Lung microvascular endothelial cell (primary cell): ENCODE measurements at places on chromosomes 16 and 17.
A peak's percentile ranks its signal among the peaks of the same experiment; 100 is the strongest.

DNA sequence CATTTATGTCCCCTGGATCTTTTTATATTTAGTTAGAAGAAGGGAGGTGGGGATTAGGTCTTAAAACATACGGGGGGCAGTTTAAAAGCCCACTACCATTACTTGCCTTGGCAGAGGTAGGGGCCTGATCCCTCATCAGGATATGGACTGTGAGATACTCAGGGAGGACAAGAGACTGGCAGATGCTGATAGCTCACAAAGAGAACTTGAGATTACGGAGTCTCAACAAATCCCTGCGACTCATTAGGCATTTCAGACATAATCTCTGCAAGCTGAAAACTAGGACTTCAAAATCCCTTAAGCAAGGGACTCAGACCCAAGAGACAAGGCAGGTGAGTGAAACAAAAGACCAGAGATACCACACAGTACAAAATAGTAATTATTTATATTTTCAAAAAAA, 23.2 kb downstream of the NXPH3 start:
- DNase-seq = no peak

GRCh38 chr16:68719993-68720489, 17.1 kb upstream of the CDH1 start:
- no peak for DNase-seq

- no peak for DNase-seq
Measured at GRCh38 chr17:73069841-73070240, 22.6 kb downstream of the SLC39A11 start.

- peak; percentile 28 for DNase-seq
Measured at GRCh38 chr16:16045296-16045695, 95.9 kb downstream of the ABCC1 start.

GRCh38 chr16:70698901-70699300, 13.0 kb upstream of the MTSS2 start:
- no peak for DNase-seq

- DNase-seq = peak; percentile 88
Measured at GRCh38 chr17:82205720-82206508, 6.7 kb downstream of the CCDC57 start.

GRCh38 chr17:78163881-78164747, 4.3 kb upstream of the SYNGR2 start:
- DNase-seq = no peak

DNA sequence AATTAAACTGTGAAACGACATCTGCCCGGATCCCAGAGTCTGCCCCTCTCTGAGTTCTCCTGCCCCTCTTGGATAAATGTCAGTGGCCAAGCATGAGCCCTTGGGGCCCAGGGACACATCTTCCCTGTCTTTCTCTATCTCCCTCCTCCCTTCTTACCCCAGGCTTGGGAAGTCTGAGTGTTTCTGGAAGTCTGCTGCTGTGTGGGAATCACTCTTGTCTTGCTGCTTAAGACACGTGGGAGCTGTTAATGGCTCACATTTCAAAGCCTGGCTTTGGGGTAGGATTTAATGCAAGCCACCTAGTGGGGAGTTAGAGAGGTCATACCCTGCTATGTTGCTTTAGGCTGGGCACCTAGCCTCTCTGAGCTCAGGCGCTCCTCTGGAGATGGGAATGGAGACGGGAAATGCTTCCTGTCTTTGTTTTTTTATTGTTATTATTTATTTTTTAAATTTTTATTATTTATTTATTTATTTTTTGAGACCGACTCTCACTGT, 218.5 kb upstream of the CIBAR2 start:
- DNase-seq = peak; percentile 16

DNA sequence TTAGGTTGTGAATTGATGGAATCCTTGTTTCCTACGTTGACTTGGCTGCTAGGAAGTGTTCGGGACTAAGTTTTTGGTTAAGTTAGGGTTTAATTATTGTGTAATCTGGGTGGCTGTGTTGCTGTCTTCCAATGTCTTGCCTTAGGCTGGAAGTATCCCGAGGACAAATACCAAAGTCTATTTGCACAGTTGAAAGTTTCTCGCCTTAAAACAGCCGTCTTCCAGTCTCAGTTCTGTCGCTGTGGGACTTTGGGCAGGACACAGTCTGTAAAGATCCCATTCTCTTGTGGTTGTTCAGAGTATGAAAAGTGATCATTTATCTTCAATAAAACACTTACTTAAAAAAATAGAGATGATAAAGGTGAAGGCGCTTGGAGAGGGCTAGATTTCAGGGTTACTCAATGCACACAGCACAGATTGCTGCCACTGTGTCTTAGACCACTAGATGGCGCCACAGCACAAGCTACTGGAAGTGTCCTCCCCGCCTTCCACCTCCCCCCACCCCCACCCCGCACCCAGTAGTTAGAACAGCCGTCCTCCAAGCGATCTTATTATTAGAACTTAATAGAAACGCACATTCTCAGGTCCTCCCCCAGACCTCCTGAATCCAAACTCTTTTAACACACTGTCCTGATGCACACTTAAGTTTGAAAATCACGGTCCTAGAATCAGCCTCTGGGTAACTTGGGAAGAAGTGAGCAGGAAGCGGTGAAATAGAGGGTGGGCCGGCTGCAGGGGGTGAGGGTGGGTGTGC, 45.8 kb downstream of the AKAP1 start:
- DNase-seq = peak; percentile 80

- peak; percentile 45 for DNase-seq
Measured at GRCh38 chr17:31533546-31534155, 142.2 kb downstream of the RAB11FIP4 start.

- no peak for DNase-seq
Measured at GRCh38 chr16:386641-387156, 4.9 kb upstream of the PGAP6 start.

- DNase-seq = no peak
Measured at GRCh38 chr17:80456465-80457235, 19.8 kb downstream of the NPTX1 start.

DNA sequence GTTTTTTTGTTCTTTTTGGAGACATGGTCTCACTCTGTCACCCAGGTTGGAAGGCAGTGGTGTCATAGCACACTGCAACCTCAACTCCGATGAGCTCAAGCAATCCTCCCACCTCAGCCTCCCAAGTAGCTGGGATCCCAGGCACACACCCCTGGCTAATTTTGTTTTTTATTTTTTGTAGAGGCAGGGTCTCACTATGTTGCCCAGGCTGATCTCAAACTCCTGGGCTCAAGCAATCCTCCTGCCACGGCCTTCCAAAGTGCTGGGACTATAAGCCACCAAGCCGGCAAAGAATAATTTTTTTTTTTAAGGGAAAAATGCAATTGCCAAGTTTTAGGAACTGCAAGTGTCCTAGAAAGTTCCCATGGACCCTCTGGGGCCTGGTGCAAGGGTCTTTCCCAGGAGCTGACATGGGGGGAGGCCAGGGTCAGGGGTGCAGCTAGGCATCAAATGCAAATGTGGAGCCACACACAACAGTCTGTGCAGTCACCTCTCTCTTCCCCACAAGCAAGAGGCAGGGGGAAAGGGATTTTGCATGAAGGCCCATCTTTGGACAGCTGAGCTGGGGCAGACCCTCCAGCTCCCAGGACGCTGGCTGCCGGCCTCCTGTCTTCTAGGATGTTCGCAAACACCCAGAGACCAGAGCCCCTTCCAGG, 20.1 kb upstream of the BCAR1 start:
- DNase-seq = no peak

GRCh38 chr17:72382971-72383722, 262.3 kb downstream of the SOX9 start:
- no peak for DNase-seq

GRCh38 chr17:13925579-13925978, 143.7 kb upstream of the COX10 start:
- DNase-seq = no peak

- no peak for DNase-seq
Measured at GRCh38 chr17:13400491-13400890, 201.2 kb downstream of the HS3ST3A1 start.

GRCh38 chr16:73306901-73307413, 259.0 kb upstream of the ZFHX3 start:
- DNase-seq = no peak

GRCh38 chr17:50053654-50053960, 2.3 kb upstream of the ITGA3 start:
- no peak for DNase-seq

GRCh38 chr16:76199681-76200220, 77.5 kb upstream of the CNTNAP4 start:
- DNase-seq = no peak

DNA sequence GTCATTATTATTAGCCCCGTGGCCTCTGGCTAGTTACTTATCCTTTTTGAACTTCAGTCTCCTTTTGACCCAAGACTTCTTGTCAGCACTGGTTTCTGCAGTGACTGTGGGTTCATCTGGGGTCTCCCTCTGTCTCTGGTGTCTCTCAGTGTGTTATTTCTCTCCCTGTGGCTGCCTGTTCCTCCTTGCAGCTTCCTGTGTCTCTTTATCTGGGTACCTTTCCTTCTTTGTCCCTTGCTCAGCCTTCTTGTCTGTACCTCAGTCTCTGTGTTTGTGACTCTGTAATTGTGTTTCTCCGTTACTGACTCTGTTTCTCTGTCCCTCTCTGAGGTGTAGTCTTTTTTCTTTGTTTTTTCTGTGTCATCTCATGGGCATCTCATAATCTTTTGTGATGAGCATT, 102.6 kb upstream of the CDH11 start:
- DNase-seq = no peak

DNA sequence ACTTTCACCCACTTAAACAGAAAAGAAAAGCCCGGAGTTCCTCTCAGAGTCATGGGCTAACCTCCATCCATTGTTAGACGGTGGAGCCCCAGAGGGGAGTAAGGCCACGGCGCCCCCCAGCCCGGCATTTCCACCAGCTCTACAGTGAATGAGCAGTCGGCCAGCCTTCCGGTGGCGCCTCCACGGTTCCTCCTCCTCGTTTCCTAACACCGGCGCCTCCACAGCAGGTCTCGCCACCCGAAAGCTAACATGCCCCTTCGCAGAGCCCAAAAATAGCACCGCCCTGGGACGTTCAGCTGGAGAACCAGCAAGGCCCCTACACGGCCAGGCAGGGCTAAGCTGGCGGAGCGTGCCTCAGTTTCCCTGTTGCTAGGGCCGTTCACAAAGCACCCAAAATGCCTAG, 858 bp downstream of the MMD start:
- peak; percentile 10 for DNase-seq

GRCh38 chr17:31490019-31490650, 98.7 kb downstream of the RAB11FIP4 start:
- DNase-seq = no peak

DNA sequence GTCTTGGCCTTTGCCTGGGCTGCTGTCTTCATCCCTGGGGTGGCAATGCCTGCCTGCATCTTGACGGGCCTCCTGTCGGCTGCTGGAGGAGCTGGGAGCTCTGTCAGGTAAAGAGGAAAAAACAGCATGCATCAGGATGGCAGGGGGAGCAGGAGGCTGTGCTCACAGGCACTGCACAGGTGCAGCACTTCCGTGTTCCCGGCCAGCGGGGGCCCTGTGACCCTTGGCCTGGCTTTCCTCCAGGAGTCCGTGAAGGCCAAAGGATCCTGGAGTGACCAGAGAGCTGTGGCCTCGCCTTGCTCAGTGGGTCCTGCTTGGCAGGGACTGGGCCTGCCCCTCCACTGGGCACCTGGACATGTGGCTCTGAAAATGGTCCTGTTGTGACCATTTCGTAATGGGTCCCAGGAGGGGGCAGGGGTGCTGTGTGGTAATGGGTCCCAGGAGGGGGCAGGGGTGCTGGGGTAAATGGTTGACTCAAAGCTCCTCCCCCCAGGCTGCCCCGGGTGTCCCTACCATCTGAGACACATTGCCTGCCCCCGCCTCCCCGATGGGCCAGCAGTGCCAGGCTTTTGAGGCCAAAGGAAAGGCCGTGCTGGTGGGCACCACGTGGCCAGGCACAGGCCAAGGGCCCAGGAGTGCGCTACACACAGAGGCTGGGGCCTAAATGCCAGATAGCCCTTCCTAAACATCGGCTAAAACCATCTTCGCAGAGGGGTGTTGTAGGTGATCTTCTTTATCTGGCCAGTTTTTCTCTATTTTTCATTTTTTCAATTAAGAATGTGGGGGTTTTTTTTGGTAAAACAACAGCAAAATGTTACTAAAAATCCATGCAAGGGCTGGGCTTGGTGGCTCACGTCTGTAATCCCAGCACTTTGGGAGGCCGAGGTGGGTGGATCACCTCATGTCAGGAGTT, 4.0 kb upstream of the FASN start:
- no peak for DNase-seq

- no peak for DNase-seq
Measured at GRCh38 chr16:57745768-57746167, 10.2 kb downstream of the KATNB1 start.

GRCh38 chr17:6558932-6559752, 2.8 kb upstream of the PITPNM3 start:
- no peak for DNase-seq

- no peak for DNase-seq
Measured at GRCh38 chr17:49969134-49969759, at the start of gene DLX4. Gene DLX4, plus strand, starts transcription at chr17:49969190. Its CDS starts 279 bp downstream, at chr17:49969469.

DNA sequence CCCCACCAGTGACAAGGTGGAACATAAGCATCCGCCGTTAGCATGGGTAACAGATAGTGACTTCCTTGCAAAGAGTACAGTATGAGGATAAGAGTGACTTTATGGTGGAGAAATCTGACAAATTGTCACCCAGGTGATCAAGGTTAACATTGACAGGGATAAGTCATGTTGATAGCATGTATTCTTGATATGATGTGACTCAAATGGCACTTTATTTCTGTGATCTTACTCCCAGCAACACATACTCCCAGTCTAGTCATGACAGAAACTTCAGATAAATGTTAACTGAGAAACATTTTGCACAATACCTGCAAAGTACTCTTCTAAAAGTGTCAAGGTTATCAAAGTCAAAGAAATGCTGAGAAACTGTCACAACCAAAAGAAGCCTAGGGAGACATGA, 588.6 kb upstream of the KIF2B start:
- DNase-seq = no peak

GRCh38 chr16:8885674-8886592, 3.8 kb downstream of the LITAFD start:
- DNase-seq = no peak

- no peak for DNase-seq
Measured at GRCh38 chr17:10875430-10875851, 37.6 kb upstream of the PIRT start.

- DNase-seq = no peak
Measured at GRCh38 chr16:90043526-90043925, 24.3 kb upstream of the DBNDD1 start.

DNA sequence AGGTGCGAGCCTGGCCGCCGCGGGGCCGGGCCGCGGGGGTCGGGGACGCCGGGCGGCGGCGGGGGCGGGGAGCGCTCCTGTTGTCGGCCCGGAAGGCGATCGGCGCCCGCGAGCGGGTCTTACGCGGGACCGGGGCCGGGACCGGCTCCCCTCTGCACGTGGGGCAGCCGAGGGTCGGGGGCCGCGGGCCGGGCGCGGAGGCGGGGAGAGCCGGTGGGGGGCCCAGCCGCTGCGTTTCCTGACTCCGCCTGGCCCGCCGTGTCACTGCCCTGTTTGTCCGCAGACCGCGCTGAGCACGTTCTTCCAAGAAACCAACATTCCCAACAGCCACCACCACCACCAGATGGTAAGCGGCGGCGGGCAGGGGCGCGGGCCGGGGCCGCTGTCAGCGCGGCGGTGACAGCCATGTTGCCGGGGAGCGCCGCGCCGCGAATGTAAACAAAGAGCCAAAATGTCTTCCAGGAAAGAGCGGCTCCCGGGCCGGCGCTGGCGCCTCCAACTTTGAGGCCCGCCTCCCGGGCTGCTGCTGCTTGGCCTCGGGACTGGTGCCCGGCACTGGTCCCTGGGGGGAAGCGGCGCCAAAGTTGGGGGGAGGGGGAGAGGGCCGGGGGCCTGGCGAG, 586 bp downstream of the UBALD2 start:
- DNase-seq = peak; percentile 61

GRCh38 chr16:58236831-58237230, 38.9 kb upstream of the CSNK2A2 start:
- no peak for DNase-seq

- peak; percentile 82 for DNase-seq
Measured at GRCh38 chr17:64504769-64505339, 1.2 kb downstream of the DDX5 start.
